Activated CD8-positive, alpha-beta memory T cell treated with anti-CD3 and anti-CD28 coated beads for 1 hour (primary cell): ENCODE measurements at places on chromosomes 11 and 22.

GRCh38 chr11:15716550-15716949 is 601.8 kb downstream of the INSC start:
- DNase-seq, result no peak

DNA sequence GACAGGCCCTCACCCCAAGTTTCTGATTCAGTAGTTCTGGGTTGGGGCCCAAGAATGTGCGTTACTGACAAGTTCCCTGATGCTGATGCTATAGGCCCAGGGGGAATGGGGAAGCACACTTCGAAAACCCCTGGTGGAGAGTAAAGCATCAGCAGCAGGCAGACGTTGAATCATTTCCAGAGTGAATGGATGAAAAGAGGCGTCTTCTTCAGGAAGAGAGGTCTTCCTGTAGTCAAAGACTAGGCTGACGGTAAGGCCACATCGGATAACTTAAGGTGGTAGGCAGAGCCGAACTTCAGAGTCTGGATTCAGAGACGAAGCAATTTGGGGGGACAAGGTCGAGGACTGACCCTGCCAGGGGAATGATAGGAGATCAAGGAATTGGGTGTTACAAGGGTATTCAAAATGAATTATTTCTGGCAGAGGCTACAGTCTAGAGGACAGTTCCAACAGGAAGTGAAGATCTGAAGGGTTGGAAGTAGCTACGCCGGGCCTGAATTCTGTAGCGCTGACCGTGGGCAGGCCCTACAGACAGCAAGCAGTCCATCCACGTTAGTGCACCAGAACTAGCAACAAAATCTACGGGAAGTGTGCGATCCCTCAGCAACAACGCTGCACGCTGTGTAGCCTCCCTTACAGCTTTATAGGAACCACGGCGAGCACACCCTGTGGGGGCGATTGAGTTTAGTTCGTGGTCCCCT is 862 bp upstream of the CENATAC start:
- DNase-seq, result no peak

- DNase-seq, result no peak
These were observed 66.7 kb upstream of the CLTCL1 start for GRCh38 chr22:19358195-19358594.

DNA sequence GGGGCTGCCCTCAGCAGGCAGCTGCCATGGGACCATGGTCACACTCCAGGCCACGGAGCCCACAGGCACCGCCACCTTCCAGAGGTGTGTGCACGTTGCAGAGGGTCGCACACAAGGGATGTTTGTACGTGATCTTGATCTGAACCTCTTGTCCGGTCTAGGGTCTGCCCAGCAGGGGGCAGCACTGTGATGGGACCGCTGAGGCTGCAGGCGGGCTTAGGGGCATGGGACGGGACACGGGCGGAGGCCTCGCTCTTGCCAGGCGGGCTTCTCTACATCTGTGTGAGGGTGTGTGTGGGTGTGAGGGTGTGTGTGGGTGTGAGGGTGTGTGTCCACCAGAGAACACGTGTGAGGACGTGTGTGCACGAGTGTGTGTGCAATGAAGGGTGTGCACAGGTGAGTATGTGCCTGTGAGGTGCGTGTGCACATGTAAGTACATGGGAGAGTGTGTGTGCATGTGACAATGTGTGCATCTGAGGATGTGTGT is 52.4 kb downstream of the CACNA1I start:
- peak; percentile 27 for DNase-seq

DNA sequence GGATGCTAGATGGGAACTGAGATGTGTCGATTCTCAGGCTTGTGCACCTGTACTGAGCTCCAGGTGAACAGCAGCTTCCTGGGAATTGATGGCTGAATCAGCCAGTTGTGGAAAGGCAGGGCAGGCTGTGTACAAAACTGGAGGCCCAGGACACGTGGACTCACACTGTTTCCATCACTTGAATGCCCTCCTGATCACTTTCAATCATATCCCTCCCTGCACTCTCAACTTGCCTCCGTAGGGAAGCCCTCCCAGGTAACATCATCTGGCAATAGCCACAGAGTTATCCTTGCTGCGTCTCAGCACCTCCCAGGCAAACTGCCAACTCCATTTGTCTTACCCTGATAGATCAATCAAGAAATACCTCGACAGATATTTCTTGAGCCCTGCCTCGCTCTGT is 10.1 kb downstream of the FAM83F start:
- no peak for DNase-seq
